ENCODE measurements at places on chromosomes 2 and 18. TPM values are rescaled to one million over a fixed set of nuclear protein-coding genes. Genes with fewer than 3 reads are reported as not detected.

DNA sequence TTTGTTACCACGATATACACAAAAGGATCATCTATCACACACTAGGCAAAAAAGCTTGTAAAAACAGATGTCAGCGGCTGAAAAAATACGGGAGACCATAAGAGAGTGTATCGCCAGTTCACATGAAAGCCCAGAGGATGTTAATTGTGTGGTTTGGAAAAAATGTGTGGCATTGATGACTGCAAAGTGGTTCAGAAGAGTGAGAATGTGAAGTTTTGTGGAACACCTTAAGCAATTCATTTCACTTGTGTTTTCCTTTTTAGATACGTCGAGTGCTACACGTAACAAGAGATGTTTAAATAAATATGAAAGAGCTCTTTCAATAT is 61.7 kb upstream of the DAPL1 start:
- H3K4me1 ChIP-seq = no peaks in the 10 kb centered on the region
- H3K27ac ChIP-seq = no peak overlapping the region
- DNase-seq = no peak
- H3K36me3 ChIP-seq = no peaks in the 10 kb centered on the region
- no peak overlapping the region for H3K4me3 ChIP-seq

GRCh38 chr18:49844903-49845302 is 31.6 kb upstream of the ACAA2 start:
- H3K27me3 ChIP-seq = peaks cover 13% of the 10 kb centered on the region
- no peaks in the 10 kb centered on the region for H3K36me3 ChIP-seq
- no peaks in the 10 kb centered on the region for H3K4me1 ChIP-seq
- H3K27ac ChIP-seq = no peak overlapping the region
- no peak for DNase-seq
- no peak overlapping the region for H3K4me3 ChIP-seq

- H3K27me3 ChIP-seq = no peaks in the 10 kb centered on the region
- H3K36me3 ChIP-seq = no peaks in the 10 kb centered on the region
These were observed 294.4 kb upstream of the MC4R start for GRCh38 chr18:60667016-60667415.

DNA sequence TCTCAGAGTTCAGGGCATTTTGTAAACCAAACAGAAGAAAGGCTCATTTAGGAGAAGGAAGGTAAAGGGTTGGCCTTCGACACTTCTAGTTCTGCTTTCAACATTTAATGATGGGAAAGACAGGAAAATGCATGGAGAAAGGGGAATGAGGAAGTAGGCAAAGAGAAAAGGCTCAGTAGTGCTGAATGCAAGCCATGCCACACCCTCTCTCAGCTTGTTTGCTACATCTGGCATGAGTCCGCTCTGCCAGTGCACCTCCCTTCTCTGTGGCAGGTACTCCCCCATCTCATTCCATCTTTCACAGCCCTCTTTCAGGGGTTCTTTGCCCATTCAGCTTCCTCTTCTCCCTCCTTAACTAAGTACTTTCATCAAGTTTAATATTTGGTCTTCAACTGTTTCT is 120.9 kb upstream of the ITGB6 start:
- DNase-seq = no peak
- H3K4me3 ChIP-seq = no peak overlapping the region
- H3K36me3 ChIP-seq = peaks cover 10% of the 10 kb centered on the region
- H3K4me1 ChIP-seq = peaks cover 27% of the 10 kb centered on the region
- H3K27ac ChIP-seq = no peak overlapping the region
- no peaks in the 10 kb centered on the region for H3K27me3 ChIP-seq

DNA sequence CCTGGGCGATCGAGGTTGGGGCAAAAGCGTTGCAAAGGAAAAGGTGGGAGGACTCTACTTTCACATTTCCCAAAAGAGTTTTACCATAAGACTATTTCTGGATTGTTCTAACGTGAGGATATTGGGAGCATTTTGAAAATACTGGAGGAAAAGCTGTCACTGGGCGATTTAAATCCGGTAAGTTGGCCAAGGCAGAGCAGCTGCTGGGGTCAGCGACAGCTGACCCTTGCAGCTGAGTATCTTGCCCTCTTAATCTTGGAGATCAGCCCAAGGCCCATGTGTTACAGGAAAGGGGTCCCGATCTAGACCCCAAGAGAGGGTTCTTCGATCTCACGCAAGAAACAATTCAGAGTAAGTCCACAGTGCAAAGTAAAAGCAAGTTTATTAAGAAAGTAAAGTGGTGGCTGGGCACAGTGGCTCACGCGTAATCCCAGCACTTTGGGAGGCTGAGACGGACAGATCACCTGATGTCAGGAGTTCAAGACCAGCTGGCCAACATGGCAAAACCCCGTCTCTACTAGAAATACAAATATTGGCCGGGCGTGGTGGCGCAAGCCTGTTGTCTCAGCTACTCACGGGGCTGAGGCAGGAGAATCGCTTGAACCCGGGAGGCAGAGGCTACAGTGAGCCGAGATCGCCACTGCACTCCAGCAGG is 964 bp upstream of the ST3GAL5 start:
- H3K36me3 ChIP-seq = peaks cover 23% of the 10 kb centered on the region
- no peaks in the 10 kb centered on the region for H3K27me3 ChIP-seq
- peak overlapping the region; percentile 97 for H3K4me3 ChIP-seq

DNA sequence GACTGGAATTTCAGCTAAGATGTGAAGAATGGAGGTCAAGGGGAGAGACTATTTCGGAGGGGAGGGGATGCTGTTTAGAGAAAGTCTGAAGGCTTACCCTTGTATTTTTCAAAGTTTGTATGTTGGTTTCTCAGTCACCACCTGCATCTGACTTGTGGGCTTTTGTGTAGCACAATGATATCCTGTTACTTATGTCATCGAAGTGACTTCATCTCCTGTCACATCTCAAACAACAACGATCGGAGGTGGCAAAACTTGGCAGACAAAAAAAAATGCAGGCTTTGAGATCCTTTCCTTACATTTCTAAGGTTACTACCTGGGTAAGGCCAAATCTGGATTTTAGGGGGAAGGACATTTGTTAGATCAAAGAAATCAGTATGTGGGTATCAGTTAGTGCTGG is 11.7 kb upstream of the CXCR4 start:
- peaks cover 99% of the 10 kb centered on the region for H3K4me1 ChIP-seq
- no peaks in the 10 kb centered on the region for H3K27me3 ChIP-seq
- H3K27ac ChIP-seq = peak overlapping the region; percentile 99
- H3K36me3 ChIP-seq = no peaks in the 10 kb centered on the region

DNA sequence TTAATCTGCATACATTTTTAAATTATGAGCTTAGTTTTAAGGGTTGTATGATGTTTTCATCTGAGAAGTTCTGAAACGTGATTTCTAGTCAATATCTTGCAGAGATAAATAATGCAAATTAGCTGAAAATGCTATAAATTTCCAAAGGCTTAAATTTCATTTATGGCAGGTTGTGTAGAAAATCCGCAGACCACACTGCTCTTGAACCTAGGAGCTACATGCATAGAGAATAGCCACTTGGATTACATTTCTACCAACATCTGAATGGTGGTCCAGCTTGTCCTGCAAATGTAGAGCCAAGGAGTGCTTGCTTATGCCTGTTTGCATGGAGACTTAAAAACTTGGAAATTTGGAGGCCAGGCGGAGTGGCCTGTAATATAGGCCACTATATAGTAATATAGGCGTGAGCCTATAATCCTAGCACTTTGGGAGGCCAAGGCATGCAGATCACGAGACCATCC is 6.8 kb downstream of the MAT2A start:
- H3K36me3 ChIP-seq = peaks cover 89% of the 10 kb centered on the region
- H3K27me3 ChIP-seq = no peaks in the 10 kb centered on the region
- H3K27ac ChIP-seq = no peak overlapping the region
- no peak for DNase-seq

- no peak overlapping the region for H3K4me3 ChIP-seq
- DNase-seq = no peak
- no peak overlapping the region for H3K27ac ChIP-seq
- no peaks in the 10 kb centered on the region for H3K36me3 ChIP-seq
- H3K4me1 ChIP-seq = no peaks in the 10 kb centered on the region
These were observed 37.5 kb downstream of the KCNG3 start for GRCh38 chr2:42456126-42456839.

DNA sequence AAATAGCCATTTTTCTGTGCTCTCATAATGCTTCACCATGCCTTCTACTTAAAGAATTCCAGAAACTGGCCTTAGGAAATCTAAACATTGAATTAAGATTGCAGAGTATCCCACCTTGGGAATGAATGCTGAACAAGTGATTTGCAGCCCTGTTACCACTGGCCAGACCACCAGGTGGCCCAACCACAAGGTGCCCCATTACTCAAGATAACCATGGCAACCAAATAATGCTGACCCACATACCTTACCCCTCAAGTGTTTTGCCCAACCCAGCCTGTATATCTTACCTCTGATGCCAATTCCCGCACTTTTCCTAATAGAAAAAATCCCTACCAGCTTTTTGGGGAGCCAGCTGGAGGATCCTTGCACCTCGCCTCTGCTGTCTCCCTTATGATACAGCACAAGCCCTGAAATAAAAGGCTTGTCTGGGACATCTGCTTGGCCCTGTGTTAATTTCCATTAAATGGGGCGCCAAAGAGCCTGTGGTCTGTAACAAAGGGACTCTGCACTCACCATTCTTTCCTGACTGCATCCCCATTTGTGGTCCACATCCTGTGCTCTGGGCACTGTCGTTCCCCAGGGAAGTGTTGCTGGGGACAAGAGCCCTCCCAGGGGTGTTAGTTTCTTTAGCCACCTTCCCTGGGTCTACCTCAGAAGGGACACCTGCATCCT is 17.3 kb upstream of the KCNF1 start:
- peaks cover 27% of the 10 kb centered on the region for H3K27me3 ChIP-seq
- no peaks in the 10 kb centered on the region for H3K4me1 ChIP-seq
- DNase-seq = no peak
- no peak overlapping the region for H3K27ac ChIP-seq
- no peak overlapping the region for H3K4me3 ChIP-seq
- no peaks in the 10 kb centered on the region for H3K36me3 ChIP-seq

DNA sequence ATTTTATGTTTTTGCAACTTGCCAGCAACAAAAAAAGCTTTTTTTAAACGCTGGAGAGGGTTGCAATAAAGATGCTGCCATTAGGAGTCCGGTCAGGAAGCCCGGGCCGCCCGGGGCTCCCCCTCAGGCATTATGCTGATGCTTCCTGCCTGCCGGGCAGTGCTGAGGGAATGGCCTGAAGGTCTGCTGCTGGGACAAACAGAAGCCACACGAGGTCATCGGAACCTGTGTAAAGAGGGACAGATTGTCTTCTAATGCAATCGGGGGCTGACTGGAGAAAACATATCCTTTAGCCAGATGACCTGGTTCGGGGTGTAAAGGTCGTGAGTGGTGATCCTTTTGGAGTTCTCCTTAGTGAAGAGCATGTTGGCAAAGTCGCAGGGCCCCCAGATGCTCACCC is 2.3 kb downstream of the IMPA2 start:
- DNase-seq = no peak
- no peak overlapping the region for H3K27ac ChIP-seq
- H3K4me3 ChIP-seq = no peak overlapping the region
- peaks cover 18% of the 10 kb centered on the region for H3K4me1 ChIP-seq
- no peaks in the 10 kb centered on the region for H3K27me3 ChIP-seq

DNA sequence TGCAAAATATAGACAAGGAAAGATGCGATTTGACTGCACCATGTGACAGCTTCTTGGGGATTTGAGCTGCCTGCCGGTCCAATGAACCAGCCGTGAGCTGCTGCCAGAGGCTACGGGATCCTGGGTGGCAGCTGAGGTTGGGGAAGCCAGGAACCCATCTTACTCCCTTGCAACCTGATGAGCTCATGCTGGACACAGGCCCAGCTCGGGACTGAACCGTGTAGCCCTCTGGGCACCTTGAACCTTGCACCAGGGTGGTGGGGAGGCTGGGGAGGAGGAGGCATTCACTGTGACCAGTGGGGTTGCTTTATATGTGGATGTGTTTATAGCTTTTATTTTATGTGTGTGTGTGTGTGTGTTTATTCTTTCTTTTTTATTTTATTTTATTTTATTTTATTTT is 9.1 kb downstream of the ALPI start:
- no peak for DNase-seq
- no peaks in the 10 kb centered on the region for H3K36me3 ChIP-seq
- H3K27ac ChIP-seq = no peak overlapping the region
- H3K4me3 ChIP-seq = no peak overlapping the region

DNA sequence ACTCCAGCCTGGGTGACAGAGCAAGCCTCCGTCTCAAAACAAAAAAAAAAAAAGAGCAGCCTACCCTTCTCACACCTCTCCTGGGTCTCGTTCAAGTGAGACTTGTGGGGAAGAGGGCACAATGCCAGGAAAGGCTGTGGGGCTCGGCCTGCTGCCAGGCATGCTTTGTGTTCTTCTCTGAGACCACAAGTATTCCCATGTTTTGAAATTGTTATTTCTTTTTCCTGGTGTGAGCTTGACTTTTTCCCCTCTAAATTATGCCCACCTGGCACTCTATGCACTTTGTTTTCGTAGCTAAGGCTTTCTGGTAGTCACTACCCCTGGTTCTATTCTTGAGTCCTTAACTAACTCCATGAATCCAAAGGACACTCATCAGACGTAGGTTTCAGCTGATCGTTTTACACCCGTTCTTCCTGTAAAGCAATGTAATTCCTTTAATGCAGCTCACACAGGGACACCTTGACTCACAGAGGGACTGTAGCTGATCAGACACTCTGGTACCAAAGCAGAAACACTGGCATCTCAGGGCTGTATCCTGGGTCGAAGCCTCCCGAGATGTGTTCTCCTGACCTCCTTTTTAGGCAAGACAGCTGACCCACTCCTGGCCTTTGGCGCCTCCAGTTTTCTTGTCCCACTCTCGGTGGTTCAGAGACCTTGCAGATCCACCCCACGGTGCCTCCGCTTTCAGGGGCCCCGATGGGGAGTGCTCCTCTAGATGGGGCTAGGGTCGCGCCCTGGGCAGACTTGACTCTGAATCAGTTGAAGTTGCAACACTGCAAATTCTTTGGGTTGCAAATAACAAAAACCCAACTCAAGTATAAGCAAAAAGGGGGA is 193.3 kb upstream of the AGAP1 start:
- no peak for DNase-seq
- no peak overlapping the region for H3K27ac ChIP-seq
- no peaks in the 10 kb centered on the region for H3K4me1 ChIP-seq
- no peak overlapping the region for H3K4me3 ChIP-seq
- peaks cover 4% of the 10 kb centered on the region for H3K27me3 ChIP-seq

- DNase-seq = no peak
These were observed 479.4 kb upstream of the TCF4 start for GRCh38 chr18:56067214-56067894.

GRCh38 chr2:28565720-28566295 is 69.9 kb downstream of the PLB1 start:
- DNase-seq = no peak
- no peak overlapping the region for H3K27ac ChIP-seq
- H3K36me3 ChIP-seq = peaks cover 2% of the 10 kb centered on the region
- H3K27me3 ChIP-seq = peaks cover 8% of the 10 kb centered on the region
- peak overlapping the region; percentile 32 for H3K4me3 ChIP-seq
- peaks cover 12% of the 10 kb centered on the region for H3K4me1 ChIP-seq

- H3K4me3 ChIP-seq = no peak overlapping the region
- no peaks in the 10 kb centered on the region for H3K36me3 ChIP-seq
- no peak overlapping the region for H3K27ac ChIP-seq
- no peak for DNase-seq
These were observed 89.0 kb upstream of the PPP1CB start for GRCh38 chr2:28662468-28663181.

EVX2 gene
- total RNA-seq = not detected

EFHD1 gene
- total RNA-seq = not detected

RBM43 gene
- 4.8 TPM for total RNA-seq

CEP192 gene
- 33.6 TPM for total RNA-seq
